ENCODE measurements at places on chromosomes 6 and 20.

DNA sequence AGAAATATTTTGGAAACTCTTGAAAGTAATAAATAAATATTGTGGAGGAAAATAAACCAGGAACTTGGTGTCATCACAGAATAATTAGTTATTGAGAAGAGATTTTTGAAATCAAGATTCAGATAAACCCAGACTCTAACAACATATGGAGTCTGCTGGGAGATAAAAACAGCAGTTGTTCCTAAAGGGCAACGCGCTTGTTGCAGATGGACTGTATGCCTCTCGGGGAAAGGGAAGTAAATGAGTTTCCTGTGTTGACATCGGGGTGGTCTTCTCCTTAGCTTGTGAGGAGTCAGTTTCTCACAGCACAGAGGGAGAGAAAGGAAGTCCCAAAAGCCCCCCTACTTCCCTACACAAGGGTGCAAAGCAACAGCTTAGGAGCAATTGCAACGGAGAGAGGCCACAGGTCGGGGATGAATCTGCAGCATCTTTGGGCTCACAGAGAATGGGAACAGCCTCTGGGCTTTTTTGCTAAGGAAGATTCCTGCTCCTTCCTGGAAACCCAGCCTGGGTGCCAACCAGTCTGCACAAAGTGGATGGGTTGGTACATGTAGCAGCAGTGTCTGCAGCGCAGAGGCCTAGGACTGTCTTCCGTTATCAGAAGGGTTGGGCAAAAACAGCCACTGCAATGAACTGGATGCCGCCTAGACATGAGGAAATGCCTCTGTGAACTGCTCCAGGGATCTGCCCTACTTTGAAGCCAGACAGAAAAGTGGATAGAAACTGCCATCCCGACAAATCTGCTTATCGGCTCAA lies 603.0 kb upstream of the NRSN1 start:
- H3K4me1 ChIP-seq = no peaks in the 10 kb centered on the region
- H3K36me3 ChIP-seq = no peaks in the 10 kb centered on the region
- no peaks in the 10 kb centered on the region for H3K27me3 ChIP-seq
- H3K27ac ChIP-seq = no peak overlapping the region
- H3K4me3 ChIP-seq = no peak overlapping the region

DNA sequence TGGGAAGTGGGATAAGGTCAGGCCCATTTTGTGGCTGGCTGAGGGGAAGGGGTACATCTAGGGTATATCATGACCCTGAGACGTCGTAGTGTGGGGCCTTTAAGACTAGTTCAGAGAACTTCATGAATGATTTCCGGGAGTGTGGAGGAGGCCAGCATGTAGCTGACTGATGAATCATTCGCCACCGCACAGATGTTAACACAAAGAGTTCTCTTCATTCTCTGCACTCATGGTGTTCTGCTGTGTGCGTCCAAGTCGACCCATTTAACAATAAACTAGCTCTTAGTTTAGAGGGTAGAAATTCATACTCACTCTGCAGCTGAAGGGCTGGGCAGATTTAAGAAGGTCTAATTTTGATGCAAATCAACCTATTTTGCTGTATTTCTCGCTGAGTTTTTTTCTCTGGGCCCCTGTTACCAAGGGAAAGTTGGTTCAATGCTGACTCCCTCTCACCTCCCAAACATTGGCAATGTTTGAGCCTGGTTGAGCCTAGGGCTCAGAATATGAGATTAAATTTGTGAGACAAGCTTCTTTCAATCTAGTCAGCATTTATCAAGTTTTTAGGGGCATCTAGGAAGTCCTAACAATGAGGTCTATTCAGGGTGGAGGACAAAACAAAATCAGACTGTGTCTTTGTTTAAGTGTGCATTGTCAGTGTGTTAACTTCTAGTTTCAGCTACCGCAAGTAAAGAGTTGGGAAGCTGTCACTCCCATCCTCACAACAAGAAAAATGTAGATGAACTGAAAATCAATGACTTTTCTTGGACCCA lies 106.8 kb upstream of the CBLN4 start:
- no peaks in the 10 kb centered on the region for H3K36me3 ChIP-seq
- no peak for DNase-seq
- no peak overlapping the region for H3K4me3 ChIP-seq
- no peaks in the 10 kb centered on the region for H3K27me3 ChIP-seq
- H3K27ac ChIP-seq = no peak overlapping the region

- no peaks in the 10 kb centered on the region for H3K36me3 ChIP-seq
- DNase-seq = peak; percentile 51
- peaks cover 45% of the 10 kb centered on the region for H3K4me1 ChIP-seq
- H3K27me3 ChIP-seq = no peaks in the 10 kb centered on the region
- H3K4me3 ChIP-seq = peak overlapping the region; percentile 59
These were observed 10.3 kb upstream of the RAD21L1 start for GRCh38 chr20:1215386-1216170.

- no peaks in the 10 kb centered on the region for H3K27me3 ChIP-seq
- H3K4me1 ChIP-seq = peaks cover 15% of the 10 kb centered on the region
- DNase-seq = no peak
- peaks cover 34% of the 10 kb centered on the region for H3K36me3 ChIP-seq
These were observed 127.2 kb downstream of the DTNBP1 start for GRCh38 chr6:15535495-15536197.

- no peak overlapping the region for H3K27ac ChIP-seq
- peaks cover 15% of the 10 kb centered on the region for H3K27me3 ChIP-seq
- no peaks in the 10 kb centered on the region for H3K4me1 ChIP-seq
- H3K36me3 ChIP-seq = no peaks in the 10 kb centered on the region
- H3K4me3 ChIP-seq = no peak overlapping the region
These were observed 21.7 kb downstream of the TGM6 start for GRCh38 chr20:2402271-2402980.

- H3K36me3 ChIP-seq = peaks cover 21% of the 10 kb centered on the region
- peak overlapping the region; percentile 70 for H3K4me3 ChIP-seq
- H3K27ac ChIP-seq = peak overlapping the region; percentile 74
- no peak for DNase-seq
- peaks cover 35% of the 10 kb centered on the region for H3K4me1 ChIP-seq
These were observed 1.6 kb upstream of the SNX9 start for GRCh38 chr6:157821342-157822033.

DNA sequence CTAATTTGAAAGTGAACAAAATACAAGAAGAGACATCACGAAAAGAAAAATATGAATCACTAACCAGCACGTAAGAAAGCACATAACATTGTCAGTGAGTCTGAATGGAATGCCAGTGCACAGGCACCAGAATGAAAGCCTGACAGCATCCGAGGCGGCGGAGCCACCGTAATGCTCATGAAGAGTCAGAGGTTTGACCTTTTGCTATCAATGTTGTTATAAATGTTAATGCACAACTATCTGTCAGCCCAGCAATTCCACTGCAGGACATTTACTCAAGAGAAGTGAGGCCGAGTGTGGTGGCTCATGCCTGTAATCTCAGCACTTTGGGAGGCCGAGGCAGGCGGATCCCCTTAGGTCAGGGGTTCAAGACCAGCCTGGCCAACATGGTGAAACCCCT lies 562.1 kb downstream of the PRKN start:
- no peak overlapping the region for H3K27ac ChIP-seq
- H3K27me3 ChIP-seq = no peaks in the 10 kb centered on the region
- DNase-seq = no peak
- no peaks in the 10 kb centered on the region for H3K4me1 ChIP-seq
- no peak overlapping the region for H3K4me3 ChIP-seq
- no peaks in the 10 kb centered on the region for H3K36me3 ChIP-seq

GRCh38 chr6:82597201-82597600 lies 233.6 kb downstream of the TPBG start:
- H3K4me3 ChIP-seq = no peak overlapping the region
- H3K27ac ChIP-seq = no peak overlapping the region
- no peaks in the 10 kb centered on the region for H3K4me1 ChIP-seq
- H3K27me3 ChIP-seq = peaks cover 3% of the 10 kb centered on the region

GRCh38 chr20:16017656-16018055 lies 555.6 kb downstream of the KIF16B start:
- no peaks in the 10 kb centered on the region for H3K27me3 ChIP-seq
- no peak overlapping the region for H3K4me3 ChIP-seq

GRCh38 chr6:154471609-154472362 lies 38.7 kb downstream of the CNKSR3 start:
- H3K27me3 ChIP-seq = no peaks in the 10 kb centered on the region
- H3K4me3 ChIP-seq = no peak overlapping the region
- no peak overlapping the region for H3K27ac ChIP-seq
- no peaks in the 10 kb centered on the region for H3K36me3 ChIP-seq
- H3K4me1 ChIP-seq = no peaks in the 10 kb centered on the region
- DNase-seq = no peak

- H3K4me1 ChIP-seq = no peaks in the 10 kb centered on the region
- no peak overlapping the region for H3K4me3 ChIP-seq
- no peak overlapping the region for H3K27ac ChIP-seq
- H3K27me3 ChIP-seq = peaks cover 3% of the 10 kb centered on the region
- no peak for DNase-seq
These were observed 170.3 kb downstream of the CD109 start for GRCh38 chr6:73866305-73866704.

GRCh38 chr20:32585011-32585585 lies at the start of gene NOL4L:
Gene NOL4L, minus strand, starts transcription at chr20:32585333. Its CDS starts 443 bp downstream, at chr20:32584890.
- peaks cover 34% of the 10 kb centered on the region for H3K4me1 ChIP-seq
- peaks cover 9% of the 10 kb centered on the region for H3K27me3 ChIP-seq
- peak within 1 kb of the TSS; percentile 80 for H3K4me3 ChIP-seq

DNA sequence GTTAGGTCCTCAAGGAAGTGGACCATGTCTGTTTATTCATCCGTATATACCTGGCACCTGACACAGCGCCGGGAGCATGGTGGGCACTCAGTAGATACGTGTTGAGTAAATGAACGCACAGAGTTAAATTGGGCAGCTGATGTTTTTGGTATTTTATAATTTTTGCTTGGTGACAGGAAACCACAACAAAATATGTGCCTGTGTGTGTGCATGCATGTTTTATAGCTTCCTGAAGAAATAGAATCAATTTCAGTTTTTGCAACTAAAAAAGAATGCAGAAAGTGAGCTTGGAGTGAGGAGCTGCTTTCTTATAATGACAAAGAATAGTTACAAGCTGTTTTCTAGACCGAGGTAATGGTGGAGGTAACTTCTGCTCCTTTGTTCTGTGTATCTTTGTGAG lies 91.4 kb downstream of the PLCB4 start:
- H3K27me3 ChIP-seq = no peaks in the 10 kb centered on the region
- H3K27ac ChIP-seq = no peak overlapping the region
- DNase-seq = no peak

DNA sequence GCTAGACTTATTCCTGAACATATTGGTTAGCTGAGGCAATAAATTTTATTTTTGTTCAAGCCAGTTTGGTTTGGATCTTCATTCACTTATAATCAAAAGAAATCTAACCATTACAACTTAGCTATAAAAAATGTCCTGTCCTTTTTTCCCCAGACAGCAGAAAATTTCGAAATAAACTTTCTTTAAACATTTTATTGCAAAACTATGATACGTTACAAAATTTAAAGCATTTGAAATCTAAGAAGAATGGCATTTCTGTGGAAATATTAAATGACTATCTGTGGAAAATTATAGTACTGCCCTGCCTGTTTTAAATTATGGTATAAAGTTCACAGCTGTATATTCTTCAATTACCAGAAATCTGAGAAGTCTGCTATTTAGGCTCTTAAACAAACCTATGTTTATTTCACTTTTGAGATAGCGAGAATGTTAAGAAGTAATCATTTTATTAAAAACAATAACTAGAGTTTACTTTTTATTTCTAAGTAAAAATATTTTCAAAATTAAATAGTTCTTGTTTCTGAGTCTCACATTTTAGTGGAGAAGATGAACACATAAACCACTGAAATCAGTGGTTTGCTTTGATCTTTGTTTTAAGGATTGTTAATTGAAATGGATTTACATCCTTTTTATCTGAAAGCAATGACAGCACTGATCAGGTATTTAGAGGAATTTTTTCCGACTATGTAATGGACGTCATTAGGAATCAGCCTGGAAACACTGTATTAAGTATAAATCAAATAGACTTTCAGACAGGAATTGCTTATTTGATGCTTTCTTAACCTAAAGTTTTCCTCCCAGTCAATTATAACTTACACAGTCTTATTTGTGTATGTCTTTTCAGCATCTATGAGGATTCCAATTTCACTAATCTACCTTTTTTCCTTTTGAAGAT lies 553.7 kb downstream of the COL12A1 start:
- no peak for DNase-seq
- no peaks in the 10 kb centered on the region for H3K27me3 ChIP-seq
- no peaks in the 10 kb centered on the region for H3K4me1 ChIP-seq
- no peak overlapping the region for H3K27ac ChIP-seq

DNA sequence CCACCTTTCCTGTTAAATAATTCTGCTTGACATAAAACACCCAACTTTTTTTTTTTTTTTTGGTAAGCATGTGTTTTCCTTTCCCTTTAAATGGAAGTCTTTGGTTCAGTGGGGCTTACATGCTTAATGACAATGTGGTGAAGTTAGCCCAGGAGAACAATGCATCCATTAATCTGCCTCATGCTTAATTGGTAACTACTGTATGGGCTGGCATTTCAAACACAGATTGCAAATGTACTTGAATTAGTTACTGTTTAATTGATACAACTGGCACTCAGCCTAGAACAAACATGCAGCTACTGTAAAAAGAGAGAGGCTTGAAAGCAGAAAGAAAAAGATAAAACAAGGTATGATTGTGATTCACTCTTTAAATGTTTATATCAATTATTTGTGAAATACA lies 483.6 kb upstream of the NOX3 start:
- H3K4me3 ChIP-seq = no peak overlapping the region
- H3K4me1 ChIP-seq = no peaks in the 10 kb centered on the region
- no peaks in the 10 kb centered on the region for H3K36me3 ChIP-seq
- no peak for DNase-seq
- no peak overlapping the region for H3K27ac ChIP-seq

DNA sequence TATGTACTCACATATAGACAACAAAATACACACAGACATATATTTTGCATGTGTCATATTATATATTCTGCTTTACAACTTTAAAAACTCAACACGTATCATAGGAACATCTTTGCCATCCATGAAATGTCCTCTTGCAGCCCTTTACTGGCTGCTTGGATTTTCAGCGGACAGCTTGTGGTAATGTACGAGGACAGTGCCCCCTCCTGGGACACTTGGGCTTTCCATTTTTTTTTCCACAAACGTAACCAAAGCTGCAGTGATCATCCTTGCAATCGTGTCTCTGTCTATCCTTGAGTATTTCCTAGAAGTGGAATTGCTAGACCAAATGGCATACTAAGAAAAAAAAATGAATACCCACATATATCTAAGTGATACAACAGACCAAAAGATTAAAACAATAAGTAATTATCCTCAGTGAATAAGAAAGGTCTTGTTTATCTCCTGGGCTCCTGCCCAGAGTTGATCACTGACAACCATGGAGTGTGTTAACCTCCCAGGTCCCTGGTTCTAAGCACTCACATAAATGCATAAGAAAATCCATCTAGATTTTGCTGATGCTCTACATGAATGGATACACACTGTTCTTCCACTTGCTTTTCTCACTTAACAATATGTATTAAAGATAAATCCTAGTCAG lies 18.1 kb downstream of the BPI start:
- H3K27me3 ChIP-seq = peaks cover 53% of the 10 kb centered on the region
- no peak overlapping the region for H3K27ac ChIP-seq
- no peaks in the 10 kb centered on the region for H3K4me1 ChIP-seq
- no peaks in the 10 kb centered on the region for H3K36me3 ChIP-seq

Measured in activated T-cell treated with anti-CD3 and anti-CD28 coated beads, Interleukin-2, amount 50 U/mL, for 24 hours (primary cell).